ENCODE measurements at places on chromosomes 7 and 10.

- DNase-seq = no peak
Measured at GRCh38 chr7:37382546-37383088, 66.0 kb downstream of the ELMO1 start.

GRCh38 chr10:129494740-129495139, 27.7 kb downstream of the MGMT start:
- DNase-seq = no peak

GRCh38 chr10:26550774-26551526, 112.8 kb downstream of the APBB1IP start:
- DNase-seq = no peak

- no peak for DNase-seq
Measured at GRCh38 chr7:65988084-65988483, 6.1 kb upstream of the GUSB start.

DNA sequence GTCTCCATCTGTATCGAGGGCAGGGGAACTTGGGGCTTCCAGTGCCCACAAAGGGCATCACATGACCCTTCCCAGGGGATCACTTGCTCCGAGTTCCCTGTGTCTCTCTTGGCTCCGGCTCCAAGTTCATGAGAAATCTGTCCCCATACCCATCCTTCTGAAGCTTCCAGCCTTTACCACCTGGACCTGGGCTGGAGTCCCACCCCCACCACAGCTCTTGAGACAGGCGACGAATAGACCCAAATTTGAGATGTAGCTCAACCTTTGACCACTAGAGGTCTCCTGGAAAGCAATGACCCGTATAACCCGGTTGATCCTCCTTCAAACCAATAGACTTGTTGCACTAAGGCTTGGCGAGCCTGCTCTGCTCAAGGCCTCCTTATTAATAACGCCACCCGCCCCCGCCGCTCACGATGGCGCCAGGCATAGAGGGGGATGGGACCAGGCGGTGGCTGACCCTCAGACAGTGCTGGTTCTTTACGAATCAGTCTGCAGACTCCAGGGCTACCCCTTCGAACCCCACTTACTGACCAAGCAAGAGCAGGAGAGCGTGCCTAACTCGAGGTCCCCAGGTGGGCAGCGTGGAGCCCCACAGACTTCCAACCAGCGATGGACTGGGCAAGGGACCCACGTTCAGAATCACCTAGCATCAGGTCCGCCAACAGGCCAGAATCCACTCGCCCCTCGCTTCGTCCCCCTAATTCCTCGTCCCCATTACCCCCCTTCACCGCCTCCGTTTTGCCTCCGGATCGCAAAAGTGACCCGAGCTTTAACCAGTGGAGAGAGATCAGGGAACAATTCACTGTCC, 4.4 kb upstream of the ARID5B start:
- DNase-seq = no peak

DNA sequence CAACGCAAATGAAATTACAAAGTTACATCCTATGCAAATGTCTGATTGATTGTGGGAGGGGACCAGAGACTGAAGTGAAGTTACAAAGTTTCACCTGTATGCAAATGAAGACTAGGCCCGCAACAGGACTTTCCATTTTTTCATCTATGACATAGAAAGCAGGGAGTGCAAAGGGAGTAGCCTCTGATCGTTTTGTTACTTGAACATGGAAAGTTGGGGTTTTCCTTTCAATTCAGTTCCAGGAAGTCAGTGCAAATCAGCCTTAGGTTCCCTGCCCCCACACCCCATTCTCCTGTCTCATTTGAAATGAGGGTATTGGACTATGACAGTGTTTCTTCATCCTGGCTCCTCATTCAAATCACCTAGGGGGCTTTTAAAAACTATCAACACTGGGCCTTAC, 96.9 kb upstream of the HABP2 start:
- no peak for DNase-seq

DNA sequence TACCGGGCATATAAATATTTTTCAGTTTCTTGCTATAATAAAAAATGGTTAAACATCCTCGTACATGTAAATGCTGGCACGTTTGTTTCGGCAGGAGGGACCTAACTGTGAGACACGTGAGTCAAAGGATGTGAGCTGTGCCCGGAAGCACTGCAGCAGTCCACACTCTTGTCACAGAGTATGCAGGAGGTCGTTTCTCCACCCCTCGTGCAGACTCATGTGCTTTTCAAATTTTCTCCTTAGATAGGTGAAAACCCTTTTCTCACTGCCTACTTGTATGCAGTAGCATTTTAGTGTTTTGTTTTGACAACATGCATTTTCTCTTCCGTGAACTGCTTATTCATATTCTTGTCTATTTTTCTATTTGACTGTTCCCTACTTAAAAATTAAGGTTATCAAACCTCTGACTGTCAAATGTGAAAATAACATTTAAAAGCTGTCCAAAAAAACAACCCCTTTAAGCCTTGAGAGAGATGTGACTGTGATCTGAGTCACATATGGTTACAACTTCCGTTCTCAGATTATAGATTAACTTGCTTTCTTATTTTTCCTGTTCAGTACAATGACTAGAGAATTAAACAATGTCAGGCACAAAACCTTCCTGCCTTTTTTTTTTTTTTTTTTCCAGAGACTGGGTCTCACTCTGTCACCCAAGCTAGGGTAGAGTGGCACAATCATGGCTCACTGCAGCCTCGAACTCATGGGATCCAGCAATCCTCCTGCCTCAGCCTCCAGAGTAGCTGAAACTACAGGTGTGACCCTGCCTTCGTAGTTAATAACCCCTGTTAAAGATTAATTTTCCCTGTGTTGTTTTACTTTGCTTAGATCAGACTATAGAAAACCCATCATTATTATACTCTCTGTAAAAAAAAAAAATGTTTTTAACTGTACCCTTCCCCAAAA, 45.1 kb downstream of the DPY19L1 start:
- no peak for DNase-seq

DNA sequence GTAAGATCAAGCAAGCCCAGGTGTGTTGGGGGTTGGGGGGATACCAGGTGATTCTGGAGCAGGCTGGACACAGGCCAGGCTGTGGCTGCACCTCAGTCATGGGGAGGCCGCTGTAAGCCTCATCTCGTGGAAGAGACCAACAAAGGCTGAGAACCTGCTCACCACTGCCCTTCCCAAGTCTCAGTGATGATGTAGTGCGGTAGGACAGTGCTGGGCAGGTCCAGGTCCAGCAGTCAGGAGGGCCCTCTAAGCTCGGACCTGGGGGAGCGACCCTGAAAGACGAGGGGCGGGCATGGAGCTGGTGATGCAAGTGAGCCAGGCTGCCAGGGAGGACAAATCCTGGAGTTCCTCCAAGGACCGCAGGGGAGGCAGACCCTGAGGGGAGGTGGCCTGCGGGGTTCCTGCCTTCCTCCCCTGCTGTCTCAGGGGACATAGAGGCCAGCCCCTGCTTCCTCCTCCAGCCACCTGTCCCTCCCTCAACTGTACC, 3.3 kb upstream of the PWWP2B start:
- no peak for DNase-seq

DNA sequence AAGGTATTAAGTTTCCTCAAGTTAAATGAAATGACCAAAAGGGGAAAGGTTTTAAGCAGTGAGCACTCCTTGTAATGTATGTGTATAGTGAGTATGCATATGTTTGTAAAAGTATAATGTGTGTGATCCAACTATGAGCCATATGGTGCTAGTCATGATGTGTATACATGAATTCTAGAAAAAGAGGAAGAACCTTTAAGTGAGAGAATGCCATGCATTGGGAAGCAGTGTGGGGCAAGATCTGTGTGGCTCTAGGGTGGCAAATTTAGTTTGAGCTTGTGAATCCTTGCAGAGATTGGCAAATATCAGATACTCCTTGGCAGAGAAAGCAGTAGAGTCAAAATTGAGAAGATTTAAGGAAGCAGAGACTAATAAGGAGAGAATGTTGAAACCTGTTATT, 435.0 kb downstream of the AUTS2 start:
- no peak for DNase-seq

DNA sequence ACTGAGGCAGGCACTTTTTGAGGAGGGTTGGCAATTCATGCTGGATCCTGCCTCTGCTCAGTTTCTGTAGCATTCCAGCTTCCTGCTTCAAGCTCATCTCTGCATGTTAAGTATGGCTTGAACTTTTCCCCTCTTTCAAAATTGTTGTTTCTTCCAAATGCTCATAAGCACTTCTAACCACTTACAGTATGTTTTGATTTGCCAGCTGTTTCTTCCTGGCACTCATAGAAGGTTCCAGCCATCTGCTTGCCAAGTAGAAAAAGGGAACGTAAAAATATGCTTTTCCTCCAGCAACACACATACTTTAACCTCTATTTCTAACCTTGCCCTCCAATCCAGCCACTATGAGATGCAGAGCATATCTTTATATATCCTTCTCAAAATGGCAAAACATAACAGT, 692.6 kb upstream of the COBL start:
- no peak for DNase-seq

- no peak for DNase-seq
Measured at GRCh38 chr10:83075815-83076355, 1063.4 kb upstream of the GHITM start.

- no peak for DNase-seq
Measured at GRCh38 chr7:12643644-12644043, 43.8 kb upstream of the ARL4A start.

GRCh38 chr7:17131983-17132655, 166.3 kb upstream of the AHR start:
- DNase-seq = no peak

GRCh38 chr10:127046975-127047877, 142.0 kb downstream of the DOCK1 start:
- DNase-seq = peak; percentile 39

GRCh38 chr10:104642658-104643302, 1.7 kb downstream of the SORCS3 start:
- no peak for DNase-seq

DNA sequence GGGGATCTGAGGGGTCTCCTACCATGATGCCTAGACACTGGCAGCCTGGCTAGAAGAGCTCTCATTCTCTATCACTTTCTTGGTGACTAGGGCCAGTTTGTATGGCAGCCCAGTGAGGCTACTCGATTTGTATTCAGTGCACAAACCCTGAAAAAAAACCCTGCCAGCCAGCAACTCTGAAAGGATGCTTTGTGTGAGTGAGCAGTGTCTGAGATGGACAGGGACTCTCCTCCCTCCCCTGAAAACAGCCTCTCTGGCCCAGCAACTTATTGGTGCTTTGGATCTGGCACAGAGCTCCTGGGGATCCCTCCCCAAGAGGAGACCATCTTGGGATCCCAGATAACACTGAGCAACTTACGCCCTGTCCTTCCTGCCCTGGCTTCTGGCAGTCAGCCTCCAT, 10.8 kb upstream of the LRRC4 start:
- no peak for DNase-seq

GRCh38 chr10:33509231-33509831, 174.9 kb upstream of the NRP1 start:
- peak; percentile 49 for DNase-seq

DNA sequence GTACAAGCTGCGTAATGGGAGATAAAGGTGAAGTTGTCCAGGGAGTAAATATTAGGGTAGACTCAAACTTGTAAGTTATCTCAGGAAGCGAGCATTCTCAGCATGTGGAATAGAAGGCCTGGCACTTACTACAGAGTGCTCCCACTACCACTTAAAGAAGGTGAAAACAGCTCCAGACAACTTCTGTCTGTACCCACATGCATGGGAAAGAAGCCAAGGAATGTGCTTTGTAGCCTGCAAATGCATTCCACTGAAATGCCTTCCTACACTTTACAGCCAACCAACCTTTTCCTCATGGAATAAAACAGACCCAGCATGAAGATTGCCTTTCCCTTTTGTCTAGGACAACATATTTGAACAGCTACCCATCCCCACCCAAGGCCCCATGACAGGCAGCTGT, 45.4 kb upstream of the NPSR1 start:
- no peak for DNase-seq

DNA sequence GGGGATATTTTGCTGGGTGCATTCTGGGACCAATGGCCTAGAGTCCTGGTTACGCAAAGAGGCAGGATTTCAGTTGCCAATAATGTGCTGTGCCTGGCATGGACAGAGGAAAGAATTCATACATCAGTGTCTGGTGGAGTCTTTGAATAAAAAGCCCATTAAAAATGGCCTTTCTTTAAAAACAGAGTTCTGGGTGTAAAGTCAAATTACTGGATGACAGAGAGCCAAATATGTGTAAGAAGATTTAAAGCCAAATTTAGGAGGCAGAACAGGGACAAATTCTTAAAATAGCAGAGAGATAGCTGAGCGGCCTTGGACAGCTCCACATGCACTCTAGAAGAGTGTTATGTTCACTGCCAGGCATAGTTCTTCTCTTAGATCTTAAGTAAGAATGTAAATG, 60.8 kb upstream of the MEOX2 start:
- DNase-seq = no peak

DNA sequence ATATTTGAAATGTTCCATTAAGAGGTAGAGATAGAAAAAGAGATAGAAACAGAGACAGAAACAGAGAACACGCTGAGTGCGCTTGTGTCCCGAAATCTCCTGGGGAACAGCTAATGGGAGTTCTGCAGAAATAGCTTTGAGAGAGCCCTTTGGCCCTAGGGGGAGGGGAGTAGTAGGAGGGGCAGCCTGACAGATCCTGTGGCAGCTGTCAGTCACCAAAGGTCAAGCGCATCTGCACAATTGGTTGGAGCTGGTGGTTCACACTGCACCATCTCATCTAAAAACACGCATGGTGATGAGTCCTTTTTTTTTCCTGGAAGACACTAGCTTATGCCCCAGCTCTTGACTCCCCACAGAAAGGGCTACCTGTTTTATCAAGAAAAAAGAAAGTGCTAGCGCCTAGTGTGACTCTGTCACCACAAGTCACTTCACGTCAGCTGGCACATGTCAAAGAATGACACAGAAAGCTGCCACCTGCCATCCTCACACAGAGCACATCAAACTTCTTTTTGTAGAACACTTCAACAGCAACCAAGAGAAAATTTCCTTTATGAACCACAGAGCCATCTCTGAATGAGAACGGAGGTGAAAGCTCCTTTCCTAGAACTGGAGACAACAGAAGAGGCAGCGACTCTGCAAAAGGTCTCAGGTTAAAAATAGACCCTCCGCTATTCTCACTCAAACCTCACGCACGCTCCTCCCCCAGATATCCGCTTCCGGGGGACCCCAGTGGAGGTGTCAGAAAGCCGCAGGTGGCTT, 125.7 kb downstream of the GFRA1 start:
- no peak for DNase-seq

GRCh38 chr7:28957064-28957750, 923 bp downstream of the TRIL start:
- no peak for DNase-seq

DNA sequence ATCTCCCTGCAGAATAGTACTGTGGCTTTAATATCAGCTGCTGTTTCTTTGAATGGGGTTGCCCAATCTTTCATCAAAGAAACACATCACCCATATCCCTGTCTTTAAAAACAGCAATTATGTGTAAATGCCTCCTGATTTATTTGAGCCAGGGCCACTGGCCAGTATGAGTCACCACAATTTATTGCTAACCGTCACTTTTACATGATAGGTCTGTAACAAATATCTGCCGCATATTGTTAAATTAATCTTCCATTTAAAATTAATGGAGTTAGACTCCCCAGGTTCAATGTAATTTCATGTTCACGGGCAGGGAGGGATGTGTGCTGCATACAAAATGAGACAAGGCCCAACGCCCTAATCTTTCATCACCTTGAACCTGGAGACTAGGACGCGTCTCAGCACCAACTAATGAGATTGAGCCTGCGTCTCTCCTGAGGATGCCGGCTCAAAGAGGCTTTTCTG, 673.4 kb downstream of the AUTS2 start:
- DNase-seq = no peak

GRCh38 chr10:104899779-104900178, 258.7 kb downstream of the SORCS3 start:
- no peak for DNase-seq

Data from hepatic stellate cell (primary cell).